ENCODE measurements at places on chromosomes 1 and 21. TPM values are rescaled to one million over a fixed set of nuclear protein-coding genes. Genes with fewer than 3 reads are reported as not detected.

Gene FAM229A
- 4.1 TPM for total RNA-seq

Gene ATP1A4
- total RNA-seq: not detected

Gene FAM72C
- 0.87 TPM for total RNA-seq

Gene OLFML3
- 64.8 TPM for total RNA-seq

Gene FAM163A
- not detected for total RNA-seq

Gene FCER1G
- not detected for total RNA-seq

Gene TEDDM1
- total RNA-seq: not detected

Gene CLIC4
- total RNA-seq: 311 TPM

Gene PDPN
- 50.9 TPM for total RNA-seq

Data from cardiac ventricle fibroblast (primary cell).